CD4-positive, alpha-beta T cell treated with Interleukin-4 for 4 hours (primary cell): ENCODE measurements at places on chromosomes 1 and 21.

GRCh38 chr1:95033843-95034242 lies 38.9 kb downstream of the ALG14 start:
- DNase-seq, result no peak

GRCh38 chr1:60978421-60979357 lies 103.7 kb upstream of the NFIA start:
- no peak for DNase-seq

GRCh38 chr1:48030211-48030610 lies 33.0 kb upstream of the TRABD2B start:
- DNase-seq, result no peak

- no peak for DNase-seq
Measured at GRCh38 chr1:221916176-221916575, 174.3 kb upstream of the DUSP10 start.
